ENCODE measurements at places on chromosomes 1 and 21.

- DNase-seq = no peak
These were observed 256.5 kb downstream of the PAPPA2 start for GRCh38 chr1:176719447-176719846.

DNA sequence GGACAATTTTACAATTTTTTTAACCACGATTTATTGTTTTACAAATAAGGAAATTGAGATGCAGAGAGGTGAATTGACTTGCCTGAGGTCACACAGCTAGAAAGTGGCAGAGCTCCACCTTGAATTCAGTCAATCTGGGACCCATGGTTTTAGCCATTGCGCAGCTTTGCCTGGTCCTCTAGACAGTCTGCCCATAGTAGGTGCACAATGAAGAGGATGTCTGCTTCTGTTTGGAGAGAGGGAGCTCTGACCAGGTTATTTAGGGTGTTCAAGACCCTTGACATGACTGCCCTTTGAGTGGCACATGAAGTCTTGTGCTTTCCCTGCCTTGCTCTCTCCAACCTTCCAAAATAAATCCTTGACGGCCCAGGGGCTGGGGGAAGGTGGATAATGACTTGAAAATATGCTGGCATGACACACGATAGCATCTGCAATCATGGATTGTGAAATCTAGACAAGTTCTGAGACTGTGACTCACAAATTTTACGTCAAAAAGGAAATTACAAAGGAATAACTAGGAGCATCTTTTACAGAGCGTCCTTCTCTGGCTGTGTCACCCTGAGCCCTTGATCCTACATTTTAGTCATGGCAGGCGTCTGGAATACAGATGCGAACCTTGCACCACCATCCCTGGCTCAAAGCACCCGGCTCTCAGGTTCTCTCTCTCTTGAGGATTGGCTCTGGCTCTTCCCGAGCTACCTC is 26.2 kb upstream of the ID3 start:
- no peak for DNase-seq

DNA sequence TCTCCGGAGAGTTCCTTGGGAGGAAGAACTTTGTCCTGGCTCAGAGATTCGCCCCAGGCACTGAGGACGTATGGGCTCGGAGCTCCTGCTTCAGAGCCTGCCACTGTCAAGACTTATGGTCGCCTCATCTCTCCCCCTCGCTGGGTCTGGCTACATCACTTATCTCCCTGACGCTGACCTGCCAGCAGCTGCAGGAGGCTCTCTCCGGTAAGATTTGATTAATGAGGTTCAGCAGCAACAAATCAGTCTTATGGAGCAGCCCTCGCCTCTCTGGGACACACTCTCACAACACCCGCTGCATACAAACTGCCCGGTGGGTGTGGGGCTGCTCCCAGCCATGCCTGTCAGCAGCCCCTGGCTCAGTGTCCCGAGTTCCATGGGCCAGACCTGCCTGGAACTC is 297.8 kb downstream of the RRAGC start:
- no peak for DNase-seq

GRCh38 chr1:38178216-38178615 is 131.6 kb upstream of the POU3F1 start:
- DNase-seq = no peak

DNA sequence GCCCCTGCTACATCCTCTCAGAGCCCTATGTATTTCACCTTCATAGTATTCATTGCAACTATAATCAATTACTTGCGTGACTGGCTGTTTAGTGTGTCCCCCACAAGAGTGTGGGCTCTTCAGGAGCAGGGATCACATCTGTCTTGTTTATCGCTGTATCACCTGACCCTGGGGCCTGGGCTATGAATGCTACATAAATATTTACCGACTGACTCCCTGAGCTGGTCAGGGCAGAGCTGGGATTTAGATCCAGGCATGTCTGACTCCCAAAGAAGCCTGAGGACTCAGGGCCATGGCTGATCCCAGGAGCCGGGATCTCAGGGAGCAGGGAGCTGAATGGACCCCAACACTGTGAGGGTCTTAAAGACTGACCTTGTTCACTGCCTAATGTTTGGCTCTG is 49.7 kb downstream of the AHDC1 start:
- DNase-seq = no peak

- DNase-seq = no peak
These were observed 233.1 kb upstream of the CSF3R start for GRCh38 chr1:36715797-36716196.

GRCh38 chr1:192810253-192810880 is 1.5 kb downstream of the RGS2 start:
- no peak for DNase-seq

DNA sequence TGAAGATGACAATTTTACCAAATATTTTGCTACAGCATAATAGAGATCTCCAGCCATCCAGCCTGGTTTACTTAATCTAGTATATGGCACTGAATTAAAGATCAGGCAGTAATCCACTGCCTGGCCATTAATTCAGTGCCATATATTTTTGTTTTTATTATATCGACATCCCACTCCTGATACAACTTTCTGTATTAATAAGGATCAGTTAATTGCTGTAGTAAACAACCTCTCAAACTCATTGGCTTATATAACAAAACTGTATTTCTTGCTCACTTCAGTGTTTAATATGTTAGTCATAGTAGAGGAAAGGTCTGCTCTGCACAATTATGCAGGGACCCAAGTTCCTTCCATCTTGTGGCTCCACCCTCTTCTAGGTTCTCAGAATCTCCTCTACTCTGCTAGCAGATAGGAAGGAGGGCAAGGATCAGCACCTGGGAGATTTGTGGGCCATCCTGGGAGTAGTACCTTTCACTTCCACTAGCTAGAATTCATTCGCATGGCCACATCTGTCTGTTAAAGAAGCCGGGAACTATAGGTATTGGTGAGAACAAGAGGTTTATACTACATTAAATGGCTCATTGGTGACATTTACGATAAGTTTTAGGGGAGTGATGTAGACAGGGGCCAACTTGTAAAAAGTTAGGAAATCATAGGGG is 3.6 kb upstream of the ZDHHC18 start:
- no peak for DNase-seq

DNA sequence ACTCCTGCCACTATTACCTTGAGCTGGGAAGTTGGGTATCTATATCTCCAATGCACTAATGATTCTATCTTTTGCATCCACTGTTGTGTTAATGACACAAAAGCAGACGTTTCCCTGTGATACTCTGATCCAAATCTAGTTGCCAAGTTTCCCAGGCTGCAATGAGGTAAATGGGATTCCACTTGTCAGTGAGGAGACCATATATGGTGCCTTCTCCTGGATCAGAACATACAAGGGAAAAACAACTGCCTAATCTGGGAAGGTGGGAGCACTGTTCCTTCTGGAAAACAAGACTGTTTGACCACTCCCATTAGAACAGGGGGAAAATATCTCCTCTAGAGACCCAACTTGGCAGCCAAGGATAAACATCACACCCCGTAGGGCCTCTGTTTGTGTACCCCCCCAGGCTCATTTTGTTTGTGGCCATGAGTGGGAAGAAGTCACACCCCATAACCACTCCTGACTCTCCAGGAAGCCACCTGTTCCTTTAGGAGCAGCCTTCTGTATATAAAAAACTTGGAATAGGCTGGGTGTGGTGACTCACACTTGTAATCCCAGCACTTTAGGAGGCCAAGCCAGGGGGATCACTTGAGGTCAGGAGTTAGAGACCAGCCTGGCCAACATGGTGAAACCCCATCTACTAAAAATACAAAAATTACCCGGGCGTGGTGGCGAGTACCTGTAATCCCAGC is 28.5 kb upstream of the SLC6A9 start:
- DNase-seq = no peak

GRCh38 chr1:75795703-75796193 is 934 bp upstream of the MSH4 start:
- DNase-seq = no peak

- no peak for DNase-seq
These were observed 77.0 kb upstream of the IFFO2 start for GRCh38 chr1:19033515-19033839.

DNA sequence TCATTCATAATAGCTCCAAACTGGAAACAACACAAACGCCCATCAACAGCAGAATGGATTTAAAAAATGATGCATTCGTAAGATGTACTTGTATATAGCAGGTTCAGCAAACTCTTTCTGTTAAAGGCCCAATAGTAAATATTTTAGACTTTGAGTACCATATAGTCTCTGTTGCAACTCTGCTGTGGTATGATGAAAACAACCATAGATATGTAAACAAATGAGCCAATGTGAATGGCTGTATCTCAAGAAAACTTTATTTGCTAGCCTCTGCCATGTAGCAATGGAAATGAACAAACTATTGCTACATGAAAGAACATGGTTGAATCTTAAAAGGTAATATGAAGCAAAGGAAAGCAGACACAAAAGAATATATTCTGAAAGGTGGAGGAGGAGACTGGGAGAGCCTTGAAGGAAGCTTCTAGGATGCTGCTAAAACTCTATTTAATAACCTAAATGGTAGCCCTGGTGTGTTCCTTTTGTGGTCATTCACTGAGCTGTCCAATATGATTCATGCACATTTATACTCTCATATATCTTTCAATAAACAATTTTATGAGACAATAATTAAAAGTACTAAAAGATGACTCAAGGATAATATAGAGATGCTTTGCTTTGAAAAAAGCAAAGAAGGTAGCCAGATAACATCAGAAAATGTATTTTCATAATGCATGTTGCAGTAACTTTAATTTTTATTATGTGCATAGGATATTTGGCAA is 29.1 kb upstream of the FMO3 start:
- no peak for DNase-seq

DNA sequence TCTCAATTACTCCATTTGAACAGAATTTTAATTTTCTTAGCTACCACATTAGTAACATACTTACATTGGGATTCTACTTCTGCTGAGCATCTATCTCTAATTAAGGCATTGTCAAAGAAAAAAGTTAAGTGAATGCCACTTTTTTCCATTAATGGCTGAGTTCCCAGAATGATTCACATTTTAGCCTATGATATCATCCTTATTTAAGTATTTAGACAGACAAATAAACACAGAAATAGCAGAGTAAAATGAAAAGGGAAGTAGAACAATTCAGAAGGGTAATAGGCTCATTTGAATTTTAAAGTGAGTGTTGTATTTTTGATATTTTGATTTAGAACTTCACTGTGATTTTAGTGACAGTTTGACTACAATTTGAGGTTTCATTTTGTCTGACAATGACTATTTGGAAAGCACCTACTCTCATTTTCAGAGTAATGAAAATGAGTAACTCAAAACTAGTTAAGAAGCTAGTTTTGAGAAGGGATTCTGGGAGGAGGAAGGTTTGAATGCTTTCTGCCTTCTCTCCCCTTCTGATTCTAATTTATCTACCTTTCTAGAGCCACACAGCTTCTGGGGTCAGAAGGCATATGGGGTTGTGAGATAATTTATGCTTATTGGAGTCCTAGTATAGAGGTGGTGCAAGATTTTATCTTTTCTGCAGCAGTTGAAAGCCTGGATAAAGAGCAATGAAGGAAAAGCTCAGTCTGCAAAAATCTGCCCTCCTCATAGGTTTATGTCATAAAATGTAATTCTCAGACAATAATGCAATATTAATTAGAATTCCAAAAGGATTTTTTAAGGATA is 15.5 kb downstream of the LYPLAL1 start:
- no peak for DNase-seq

DNA sequence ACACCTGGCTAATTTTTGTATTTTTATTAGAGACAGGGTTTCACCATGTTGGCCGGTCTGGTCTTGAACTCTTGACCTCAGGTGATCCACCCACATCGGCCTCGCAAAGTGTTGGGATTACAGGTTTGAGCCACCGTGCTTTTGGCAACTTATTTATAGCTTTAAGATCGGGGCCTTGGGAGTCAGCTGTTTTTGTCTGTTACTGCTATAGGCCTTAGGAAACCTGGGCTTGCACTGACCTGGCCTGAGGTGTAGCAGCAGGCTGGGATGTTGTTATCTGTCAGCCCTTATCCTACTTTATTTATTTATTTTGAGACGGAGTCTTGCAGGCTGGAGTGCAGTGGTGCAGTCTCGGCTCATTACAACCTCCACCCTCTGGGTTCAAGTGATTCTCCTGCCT is 11.4 kb downstream of the SZRD1 start:
- DNase-seq = no peak

All from cortex of kidney (tissue), 1 donor.